ENCODE measurements at places on chromosomes 11 and 22. TPM values are rescaled to one million over a fixed set of nuclear protein-coding genes. Genes with fewer than 3 reads are reported as not detected.

- H3K36me3 ChIP-seq = no peaks in the 10 kb centered on the region
- H3K4me1 ChIP-seq = peaks cover 37% of the 10 kb centered on the region
- peak overlapping the region; percentile 96 for H3K4me3 ChIP-seq
- peaks cover 7% of the 10 kb centered on the region for H3K27me3 ChIP-seq
Measured at GRCh38 chr22:33923033-33923432, 2.8 kb upstream of the LARGE1 start.

GRCh38 chr22:38257650-38258250 lies 15.1 kb downstream of the TMEM184B start:
- no peaks in the 10 kb centered on the region for H3K27me3 ChIP-seq
- no peak overlapping the region for H3K4me3 ChIP-seq
- no peak overlapping the region for H3K27ac ChIP-seq
- peaks cover 41% of the 10 kb centered on the region for H3K4me1 ChIP-seq
- no peaks in the 10 kb centered on the region for H3K36me3 ChIP-seq
- DNase-seq = no peak

DNA sequence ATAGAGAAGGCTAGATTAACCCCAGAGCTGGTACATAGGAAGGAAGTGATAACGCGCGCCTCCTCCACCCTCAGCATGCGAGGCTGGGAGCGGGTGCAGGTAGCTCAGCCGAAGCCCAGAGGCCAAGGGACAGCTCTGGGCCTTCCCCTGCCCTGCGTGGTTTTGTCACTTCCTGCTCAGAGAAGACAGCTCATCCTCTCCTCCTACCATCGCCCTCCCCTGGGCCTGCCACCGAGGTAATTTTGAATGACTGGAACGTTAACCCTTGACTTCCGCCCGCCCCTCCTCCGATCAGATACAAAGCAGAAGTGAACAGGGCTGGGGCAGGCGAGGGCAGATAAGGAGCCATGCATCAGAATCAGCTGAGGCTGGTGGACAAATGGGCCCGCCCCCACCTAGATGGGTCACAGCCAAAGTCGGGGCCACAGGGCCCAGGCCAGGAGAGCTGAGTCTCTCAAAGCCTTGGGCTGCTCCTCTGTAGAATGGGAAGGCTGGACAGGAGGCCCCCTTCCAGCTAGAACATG lies 1.6 kb downstream of the RAC2 start:
- H3K4me1 ChIP-seq = peaks cover 6% of the 10 kb centered on the region
- no peaks in the 10 kb centered on the region for H3K36me3 ChIP-seq
- no peak for DNase-seq
- H3K4me3 ChIP-seq = no peak overlapping the region

GRCh38 chr22:38163844-38164550 lies 17.6 kb downstream of the PLA2G6 start:
- peaks cover 4% of the 10 kb centered on the region for H3K4me1 ChIP-seq
- H3K4me3 ChIP-seq = no peak overlapping the region
- no peak for DNase-seq
- peak overlapping the region; percentile 62 for H3K27ac ChIP-seq
- peaks cover 5% of the 10 kb centered on the region for H3K36me3 ChIP-seq

THY1 gene
- total RNA-seq = 75.4 TPM

DNA sequence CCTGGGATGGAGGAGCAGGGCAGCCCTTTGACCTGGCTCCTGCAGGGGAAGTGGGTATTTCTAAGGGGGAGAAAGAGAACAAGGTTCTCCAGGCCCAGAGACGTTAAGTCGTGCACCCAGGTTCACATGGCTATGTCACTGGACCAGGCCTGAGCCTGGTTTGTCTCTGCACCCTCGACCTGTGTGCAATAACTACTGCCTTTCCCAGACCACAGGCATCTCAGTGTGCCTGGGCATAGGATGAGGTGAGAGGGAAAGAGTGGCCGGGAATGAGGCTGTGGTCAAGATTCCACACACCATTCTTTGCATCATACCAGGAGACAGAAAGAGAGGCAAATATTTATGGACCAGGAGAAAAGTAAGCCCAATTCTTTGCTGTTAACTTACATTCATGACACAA lies 66.8 kb downstream of the PRR5L start:
- H3K27ac ChIP-seq = no peak overlapping the region
- H3K4me3 ChIP-seq = no peak overlapping the region
- DNase-seq = no peak
- H3K27me3 ChIP-seq = peaks cover 28% of the 10 kb centered on the region

SLCO2B1 gene
- total RNA-seq = not detected

DNA sequence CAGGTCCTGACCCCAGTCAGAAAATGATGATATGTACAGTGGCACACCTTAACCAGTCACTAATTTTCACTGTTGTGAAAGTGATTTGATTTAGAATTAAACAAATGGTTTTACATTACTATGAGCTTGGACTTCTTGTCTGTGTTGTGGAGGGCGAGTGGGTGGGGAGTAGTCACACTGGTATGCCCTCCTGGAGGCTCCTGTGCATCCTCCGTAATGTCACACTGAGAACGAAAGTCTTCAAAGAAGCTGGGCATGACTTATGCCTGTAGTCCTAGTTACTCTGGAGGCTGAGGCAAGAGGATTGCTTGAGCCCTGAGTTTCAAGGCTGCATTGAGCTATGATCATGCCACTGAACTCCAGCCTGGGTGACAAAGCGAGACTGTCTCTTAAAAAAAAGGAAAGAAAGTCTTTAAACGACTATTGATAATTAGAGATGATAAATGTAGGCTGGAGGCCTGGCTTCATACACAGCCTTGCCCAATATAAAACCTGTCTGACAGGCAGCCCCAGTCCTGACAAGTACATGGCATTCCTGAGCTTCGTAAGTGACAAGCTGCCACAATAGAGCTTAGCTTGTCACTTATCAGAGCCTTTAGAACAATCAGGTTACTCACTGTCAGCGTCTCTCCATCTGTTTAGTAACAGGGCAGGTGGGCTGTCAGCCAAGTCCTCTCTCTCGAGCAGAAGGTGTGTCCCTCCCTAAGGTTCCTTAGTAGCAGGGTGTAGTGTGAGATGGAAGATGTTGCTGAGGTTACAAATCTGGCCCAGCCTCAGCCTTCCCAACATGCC lies 5.0 kb upstream of the LIMK2 start:
- peaks cover 3% of the 10 kb centered on the region for H3K36me3 ChIP-seq
- no peak overlapping the region for H3K27ac ChIP-seq
- no peaks in the 10 kb centered on the region for H3K27me3 ChIP-seq
- H3K4me3 ChIP-seq = peak overlapping the region; percentile 44
- H3K4me1 ChIP-seq = peaks cover 9% of the 10 kb centered on the region
- no peak for DNase-seq

GRCh38 chr22:17845790-17846189 lies 71.5 kb upstream of the BID start:
- no peaks in the 10 kb centered on the region for H3K4me1 ChIP-seq
- peaks cover 3% of the 10 kb centered on the region for H3K36me3 ChIP-seq
- DNase-seq = no peak

KLHL22 gene
- total RNA-seq = 42.5 TPM

DNA sequence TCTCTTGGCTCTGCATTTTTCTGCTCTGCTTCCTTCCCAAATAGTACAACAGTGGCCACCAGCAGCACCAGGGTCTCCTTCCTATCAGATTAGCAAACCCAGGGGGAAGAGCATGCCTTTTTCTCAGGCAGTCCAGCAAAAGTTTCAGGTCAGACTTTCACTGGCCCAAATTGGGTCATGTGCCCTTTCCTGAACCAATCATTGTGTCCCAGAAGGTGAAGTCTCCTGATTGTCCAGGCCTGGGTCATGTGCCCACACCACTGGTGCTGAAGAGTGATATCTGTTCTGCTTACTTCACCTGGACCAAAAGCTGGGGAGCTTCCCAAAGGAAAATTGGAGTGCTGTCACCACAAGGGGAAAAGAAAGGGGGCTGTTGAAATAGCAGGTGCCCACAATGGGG lies 64.1 kb upstream of the ALX4 start:
- no peak for DNase-seq
- no peak overlapping the region for H3K27ac ChIP-seq
- H3K4me3 ChIP-seq = no peak overlapping the region
- H3K36me3 ChIP-seq = no peaks in the 10 kb centered on the region
- H3K27me3 ChIP-seq = no peaks in the 10 kb centered on the region

GRCh38 chr22:28406246-28406645 lies 273.4 kb downstream of the TTC28 start:
- H3K27ac ChIP-seq = no peak overlapping the region
- H3K4me1 ChIP-seq = peaks cover 7% of the 10 kb centered on the region
- H3K27me3 ChIP-seq = no peaks in the 10 kb centered on the region
- peaks cover 14% of the 10 kb centered on the region for H3K36me3 ChIP-seq
- H3K4me3 ChIP-seq = no peak overlapping the region

- no peak for DNase-seq
- no peaks in the 10 kb centered on the region for H3K4me1 ChIP-seq
- H3K4me3 ChIP-seq = no peak overlapping the region
- no peaks in the 10 kb centered on the region for H3K27me3 ChIP-seq
Measured at GRCh38 chr11:106585061-106585460, 433.2 kb downstream of the GUCY1A2 start.

DNA sequence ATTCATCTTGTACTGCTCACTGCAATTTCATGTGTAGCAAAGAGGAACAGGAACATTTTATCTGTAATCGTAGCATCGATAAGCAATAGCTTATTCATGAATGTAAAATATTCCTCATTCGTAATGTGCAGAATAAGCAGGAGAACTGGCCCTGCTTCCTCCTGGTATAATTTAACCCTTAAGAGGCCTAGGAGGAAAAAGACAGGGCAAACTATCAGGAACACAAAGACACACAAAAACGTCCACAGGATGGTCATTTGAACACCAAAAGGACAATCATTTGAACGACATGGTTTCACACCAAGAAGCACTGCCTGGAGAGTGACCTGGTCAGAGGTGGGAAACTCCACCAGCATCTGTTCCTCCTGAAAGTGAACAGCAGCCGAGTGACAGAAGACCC lies 63.9 kb downstream of the AHNAK start:
- peaks cover 9% of the 10 kb centered on the region for H3K4me1 ChIP-seq
- H3K27me3 ChIP-seq = peaks cover 3% of the 10 kb centered on the region
- H3K4me3 ChIP-seq = no peak overlapping the region
- H3K36me3 ChIP-seq = no peaks in the 10 kb centered on the region
- no peak for DNase-seq

RBM14 gene
- 160 TPM for total RNA-seq

DNA sequence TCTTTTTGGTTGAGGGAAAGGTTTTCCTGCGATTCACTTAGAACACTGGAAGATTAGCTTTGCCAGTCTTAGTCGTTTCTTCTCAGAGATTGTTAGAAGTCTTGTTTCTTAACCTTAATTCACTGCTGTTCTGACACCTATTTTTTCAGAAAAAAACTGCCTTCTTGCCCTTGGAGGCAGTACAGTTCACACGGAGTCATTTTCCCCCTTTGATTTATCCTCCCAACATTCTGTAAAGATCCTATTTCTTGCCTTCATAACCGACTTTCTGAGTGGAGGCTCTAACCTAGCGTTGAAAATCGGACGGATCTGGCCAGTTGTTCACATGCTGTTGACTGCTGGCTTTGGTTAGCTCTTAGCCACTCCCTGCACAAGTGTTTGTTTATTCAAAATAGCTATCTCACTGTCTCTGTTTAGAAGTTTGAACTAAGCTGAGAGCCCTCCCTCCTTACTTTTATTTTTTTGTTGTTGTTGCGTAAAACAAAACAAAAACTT lies 737 bp downstream of the BCL2L13 start:
- peak; percentile 3 for DNase-seq
- no peaks in the 10 kb centered on the region for H3K27me3 ChIP-seq
- H3K27ac ChIP-seq = peak overlapping the region; percentile 92
- H3K36me3 ChIP-seq = peaks cover 3% of the 10 kb centered on the region
- peak overlapping the region; percentile 90 for H3K4me3 ChIP-seq

CHRM1 gene
- total RNA-seq = not detected

GRCh38 chr11:105224482-105225253 lies 85.1 kb upstream of the CARD18 start:
- no peaks in the 10 kb centered on the region for H3K27me3 ChIP-seq
- H3K4me1 ChIP-seq = no peaks in the 10 kb centered on the region
- no peaks in the 10 kb centered on the region for H3K36me3 ChIP-seq
- no peak overlapping the region for H3K4me3 ChIP-seq
- no peak for DNase-seq

NOX4 gene
- 5.1 TPM for total RNA-seq

GRCh38 chr11:72637926-72638325 lies 36.3 kb downstream of the PDE2A start:
- H3K36me3 ChIP-seq = no peaks in the 10 kb centered on the region
- H3K27ac ChIP-seq = no peak overlapping the region
- H3K4me1 ChIP-seq = peaks cover 28% of the 10 kb centered on the region
- peaks cover 17% of the 10 kb centered on the region for H3K27me3 ChIP-seq
- no peak for DNase-seq
- no peak overlapping the region for H3K4me3 ChIP-seq

- no peak for DNase-seq
- no peak overlapping the region for H3K27ac ChIP-seq
- no peaks in the 10 kb centered on the region for H3K36me3 ChIP-seq
- peaks cover 27% of the 10 kb centered on the region for H3K4me1 ChIP-seq
- H3K27me3 ChIP-seq = peaks cover 72% of the 10 kb centered on the region
Measured at GRCh38 chr22:39240831-39241793, 3.7 kb downstream of the PDGFB start.

DNA sequence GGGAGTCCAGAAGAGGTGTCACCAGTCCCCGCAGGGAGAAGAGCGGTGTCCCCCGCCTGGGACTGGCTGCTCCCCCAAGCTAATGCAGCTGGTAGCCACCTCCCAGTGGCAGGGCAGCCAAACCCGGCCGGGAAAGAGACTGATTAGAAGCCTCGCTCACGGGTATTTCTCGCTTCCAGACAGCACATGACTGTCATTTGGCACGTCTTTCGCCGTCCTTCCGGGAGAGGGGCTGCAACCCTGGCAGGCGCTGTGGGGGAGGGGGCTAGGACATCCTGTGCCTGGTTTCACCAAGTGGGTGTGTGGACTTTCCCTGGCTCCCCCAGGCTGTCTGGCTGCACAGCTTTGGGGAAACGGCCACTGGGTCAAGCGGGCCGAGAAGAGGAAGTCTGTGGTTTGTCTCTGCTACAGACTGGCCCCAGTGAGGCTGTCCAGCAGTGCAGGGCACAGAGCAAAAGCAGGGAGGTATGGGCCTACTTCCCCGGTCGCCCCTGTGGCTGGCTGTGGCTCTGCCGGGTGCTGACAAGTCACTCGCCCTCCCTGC lies 3.8 kb downstream of the CD81 start:
- H3K36me3 ChIP-seq = no peaks in the 10 kb centered on the region
- H3K4me1 ChIP-seq = peaks cover 11% of the 10 kb centered on the region
- H3K4me3 ChIP-seq = no peak overlapping the region

GRCh38 chr11:77187111-77187750 lies 59.2 kb downstream of the MYO7A start:
- DNase-seq = no peak
- H3K4me1 ChIP-seq = peaks cover 6% of the 10 kb centered on the region
- no peaks in the 10 kb centered on the region for H3K27me3 ChIP-seq
- H3K36me3 ChIP-seq = no peaks in the 10 kb centered on the region
- H3K4me3 ChIP-seq = no peak overlapping the region

All from neural crest cell (in vitro differentiated cells).